Cardiac fibroblast (primary cell): ENCODE measurements at places on chromosomes 6 and 20.

DNA sequence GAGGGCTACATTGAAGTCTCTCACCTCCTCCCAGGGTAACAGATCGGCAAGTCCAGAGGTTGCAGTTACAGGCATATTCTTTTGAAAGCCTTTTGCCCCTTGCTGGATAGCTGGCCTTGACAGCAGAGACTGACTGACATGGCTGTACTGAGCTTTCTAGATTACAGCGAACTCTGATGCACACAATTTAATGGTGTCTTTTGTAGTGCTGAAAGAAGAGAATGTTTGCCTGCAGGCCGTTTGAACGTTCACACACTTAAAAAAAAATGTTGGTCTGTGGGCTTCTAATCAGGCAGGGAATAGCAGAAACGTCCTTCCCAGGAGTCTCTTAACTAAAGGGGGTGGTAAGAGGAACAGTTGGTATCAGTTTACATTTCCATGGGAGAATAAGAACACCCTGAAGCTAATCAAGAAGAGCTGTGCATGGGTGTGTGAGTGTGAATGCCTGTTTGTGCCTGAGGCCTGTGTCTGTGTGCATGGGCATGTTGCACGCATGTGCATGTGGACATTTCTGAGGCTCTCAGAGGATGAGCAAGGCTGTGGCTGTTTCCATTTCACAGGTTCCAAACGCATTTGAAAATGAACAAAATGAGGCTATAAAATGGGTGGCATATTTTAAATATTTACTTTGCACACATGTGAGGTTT, 213.9 kb upstream of the SSTR4 start:
- no peak for DNase-seq

DNA sequence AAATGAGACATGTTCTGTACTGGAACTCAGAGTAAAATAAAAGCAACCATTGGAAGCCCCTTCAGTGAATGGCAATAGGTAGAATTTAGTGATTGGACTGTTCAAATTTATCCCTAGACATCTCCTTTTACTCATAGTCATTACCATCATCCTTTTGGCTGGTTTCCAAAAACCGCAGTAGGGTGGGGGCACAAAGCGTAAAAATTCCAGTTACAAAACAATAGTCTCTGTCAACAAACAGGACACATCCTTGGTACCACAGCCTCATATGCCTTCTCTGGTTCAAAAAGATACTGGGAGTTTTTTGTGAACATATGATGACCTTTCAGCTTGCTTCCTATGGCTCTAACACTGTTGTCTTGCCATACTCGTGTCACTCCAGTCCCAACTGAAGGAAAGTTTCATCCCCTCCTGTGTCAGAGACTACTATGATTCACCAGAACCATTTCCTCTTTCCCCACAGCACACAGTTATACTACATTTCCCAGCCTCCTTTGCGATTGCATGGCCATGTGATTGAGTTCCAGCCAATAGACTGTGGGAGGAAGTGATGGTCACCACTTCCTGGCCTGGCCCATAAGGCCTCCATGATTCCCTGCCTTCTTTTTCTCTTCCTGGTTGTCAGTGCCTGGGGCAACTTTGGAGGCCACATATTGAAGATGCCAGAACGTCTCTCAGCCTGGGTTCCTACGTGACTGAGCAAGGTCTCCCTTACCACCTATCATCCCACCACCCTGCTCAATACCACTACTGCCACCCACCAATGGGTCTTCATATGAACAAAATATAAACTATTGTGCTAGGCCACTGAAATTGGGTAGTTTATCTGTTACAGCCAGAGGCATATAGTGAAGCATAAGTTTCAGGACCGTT, 162.4 kb downstream of the ID4 start:
- peak; percentile 1 for DNase-seq

DNA sequence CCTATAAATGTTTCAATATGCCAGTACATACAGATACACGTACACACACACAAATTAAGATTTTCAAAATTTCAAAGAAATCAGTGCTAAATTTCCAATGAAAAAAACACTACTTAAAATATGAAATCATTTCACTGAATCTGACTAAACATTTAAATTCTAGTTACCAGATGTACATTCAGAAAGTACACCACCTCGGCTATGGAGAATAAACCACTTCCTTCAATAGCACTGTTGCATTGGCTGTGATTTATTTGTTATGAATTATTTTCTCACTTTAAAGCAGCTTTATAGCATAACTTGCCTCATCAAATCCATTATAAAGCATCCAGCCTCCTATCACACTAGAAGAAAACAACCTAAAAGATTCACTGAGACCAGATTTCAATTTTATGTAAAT, 36.6 kb downstream of the HBS1L start:
- no peak for DNase-seq

GRCh38 chr6:16338577-16339264, 100.3 kb downstream of the GMPR start:
- DNase-seq, result peak; percentile 98

DNA sequence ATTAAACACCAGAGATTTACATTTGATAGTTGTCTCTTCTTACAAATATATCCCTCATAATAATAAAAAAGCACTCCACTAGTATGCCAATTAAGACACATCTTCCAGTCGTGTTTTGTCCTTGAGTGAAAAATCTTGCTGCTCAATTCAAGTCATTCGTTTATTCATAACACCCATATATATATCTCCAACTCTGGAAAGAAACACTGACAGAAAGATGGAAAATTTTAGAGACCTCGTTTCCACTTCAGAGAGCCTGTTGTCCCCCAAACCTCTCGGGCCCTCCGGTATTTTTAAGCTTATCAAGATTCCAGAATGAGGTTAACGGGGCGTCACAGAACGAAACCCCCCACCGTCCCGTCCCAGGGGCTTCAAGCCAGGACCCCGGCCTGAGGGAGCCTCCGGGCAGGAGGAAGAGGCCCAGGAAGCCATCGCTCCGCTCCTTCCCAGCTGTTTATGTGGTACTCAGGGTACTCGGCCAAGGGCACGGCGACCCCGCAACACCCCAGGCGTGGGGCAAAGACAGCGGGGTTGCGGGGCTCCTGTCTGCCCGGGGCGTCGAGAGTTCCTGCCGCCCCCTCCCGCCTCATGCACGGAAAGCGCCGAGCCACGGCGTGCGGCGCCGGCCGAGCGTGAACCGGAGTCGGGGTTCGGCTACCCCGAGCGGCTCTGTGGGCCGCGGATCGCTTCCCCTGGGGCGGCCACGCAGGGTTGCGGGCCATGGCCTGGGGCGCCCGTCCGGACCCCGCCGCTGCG, 623 bp upstream of the SNX9 start:
- DNase-seq, result no peak

- no peak for DNase-seq
These were observed 56.1 kb downstream of the DACT2 start for GRCh38 chr6:168263351-168263905.

GRCh38 chr6:109671733-109672132, 19.3 kb downstream of the AK9 start:
- peak; percentile 25 for DNase-seq

DNA sequence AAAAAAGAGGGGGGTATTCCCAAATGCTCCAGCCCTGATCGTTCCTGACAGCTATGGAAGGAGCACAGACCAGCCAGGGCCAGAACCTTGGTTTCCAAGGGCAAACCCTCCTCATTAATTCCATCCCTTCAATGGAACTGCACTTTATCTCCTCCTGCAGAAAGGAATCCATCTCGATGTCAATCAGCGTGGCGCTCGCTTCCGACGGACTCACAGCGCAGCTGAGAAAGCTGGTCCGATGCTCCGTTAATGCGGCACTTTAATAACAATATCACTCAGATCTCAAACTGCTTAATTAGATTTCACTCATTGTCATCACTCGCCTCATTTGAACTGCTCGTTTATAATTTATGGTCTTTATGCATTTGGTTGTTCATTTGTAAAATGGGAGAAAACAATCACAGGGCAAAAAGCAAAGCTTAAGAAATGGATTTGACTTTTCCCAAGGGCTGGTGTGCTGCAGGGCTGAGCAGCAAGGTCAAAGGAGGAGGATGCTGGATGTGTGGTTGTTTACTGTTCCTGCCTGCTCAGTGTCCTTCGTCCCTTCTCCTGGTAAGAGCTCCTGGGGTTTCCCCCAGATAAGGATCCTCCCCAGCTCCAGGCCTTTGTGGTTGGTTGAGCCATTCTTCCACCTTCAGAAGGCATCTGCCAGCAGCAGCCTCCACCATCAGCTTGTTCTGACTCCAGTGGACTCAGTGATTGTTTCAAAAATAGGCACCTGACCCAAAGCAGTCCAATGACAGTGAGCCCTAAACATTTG, 152.7 kb downstream of the ANKRD60 start:
- no peak for DNase-seq

DNA sequence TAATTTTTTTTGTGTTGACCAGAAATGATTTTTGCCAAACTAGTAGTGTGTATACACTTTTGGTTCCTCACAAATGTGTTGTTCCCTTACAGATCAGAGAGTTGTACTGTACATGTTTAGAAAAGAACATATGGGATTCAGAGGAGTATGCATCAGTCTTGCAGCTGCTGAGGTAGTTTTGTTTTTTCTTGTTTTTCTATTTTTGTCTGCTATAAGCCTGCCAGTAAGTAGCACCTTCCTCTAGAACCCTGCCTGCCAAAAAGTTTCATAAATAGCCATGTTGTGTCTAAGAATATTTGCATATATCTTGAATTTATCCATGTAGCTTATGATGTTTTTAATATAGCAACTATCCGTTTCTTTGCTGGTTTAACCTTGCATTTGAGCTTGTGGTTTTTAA, 46.4 kb downstream of the ORC3 start:
- no peak for DNase-seq

DNA sequence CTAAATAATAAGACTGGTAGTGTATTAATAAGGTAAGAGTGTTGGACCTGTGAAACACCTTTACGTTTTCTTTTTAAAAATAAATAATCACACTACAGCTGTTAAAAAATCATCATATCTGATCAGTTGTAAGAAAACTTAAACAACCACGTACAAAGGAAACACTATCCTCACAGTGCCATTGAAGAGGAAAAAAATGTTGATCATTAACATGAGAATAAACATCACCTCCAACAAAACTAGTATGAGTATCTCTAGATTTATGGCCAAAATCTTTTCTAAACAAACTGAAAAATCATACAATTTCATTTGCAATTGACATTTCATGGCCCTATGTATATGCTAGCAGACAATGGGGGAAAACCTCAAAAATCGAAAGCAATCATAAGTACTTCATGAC, 590 bp downstream of the EYS start:
- DNase-seq, result no peak

DNA sequence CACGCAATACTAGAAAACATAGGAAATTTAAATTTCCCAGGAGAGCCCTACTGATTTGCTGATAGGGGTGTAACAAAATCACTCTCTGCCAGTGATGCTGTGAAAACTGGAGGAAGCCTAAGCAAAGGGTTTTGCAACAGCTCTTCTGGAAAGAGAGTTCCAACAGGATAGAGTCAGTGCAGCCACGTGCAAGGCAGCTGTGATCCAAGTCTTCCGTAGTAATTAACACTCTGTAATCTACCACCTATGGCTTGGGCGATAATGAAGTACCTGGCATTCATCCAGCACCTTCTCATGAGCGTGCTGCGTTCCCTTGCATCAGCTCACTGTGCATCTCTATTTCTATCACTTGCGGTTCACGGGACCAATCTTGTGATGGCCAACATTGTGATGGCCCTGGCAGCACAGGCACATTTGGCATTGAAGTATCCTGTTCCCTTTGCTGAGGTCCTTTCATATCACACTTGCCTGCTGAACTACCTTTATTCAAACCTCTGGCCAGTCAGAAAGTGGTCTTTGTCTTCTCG, 48.2 kb downstream of the IRF4 start:
- DNase-seq, result no peak

DNA sequence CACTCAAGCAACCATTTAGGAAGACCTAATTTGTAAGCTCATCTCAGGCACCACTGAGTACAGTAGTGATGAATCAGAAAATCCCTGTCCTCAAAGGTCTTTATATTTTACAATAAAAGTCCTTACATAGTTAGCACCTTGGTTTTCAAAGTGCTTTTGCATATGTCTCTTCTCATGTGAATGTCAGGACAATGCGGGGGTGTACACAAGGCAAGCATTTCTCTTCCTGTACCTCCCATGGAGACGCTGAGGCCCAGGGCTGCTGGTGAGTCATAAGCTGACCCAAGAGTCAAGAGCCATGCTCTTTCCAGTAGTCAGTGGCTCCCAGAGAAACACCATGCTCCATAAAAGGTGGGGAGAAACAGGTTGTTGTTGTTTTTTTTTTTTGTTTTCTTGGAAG, 174.0 kb downstream of the GJA10 start:
- peak; percentile 65 for DNase-seq

GRCh38 chr6:29813809-29814208, 13.8 kb upstream of the HLA-G start:
- peak; percentile 38 for DNase-seq

DNA sequence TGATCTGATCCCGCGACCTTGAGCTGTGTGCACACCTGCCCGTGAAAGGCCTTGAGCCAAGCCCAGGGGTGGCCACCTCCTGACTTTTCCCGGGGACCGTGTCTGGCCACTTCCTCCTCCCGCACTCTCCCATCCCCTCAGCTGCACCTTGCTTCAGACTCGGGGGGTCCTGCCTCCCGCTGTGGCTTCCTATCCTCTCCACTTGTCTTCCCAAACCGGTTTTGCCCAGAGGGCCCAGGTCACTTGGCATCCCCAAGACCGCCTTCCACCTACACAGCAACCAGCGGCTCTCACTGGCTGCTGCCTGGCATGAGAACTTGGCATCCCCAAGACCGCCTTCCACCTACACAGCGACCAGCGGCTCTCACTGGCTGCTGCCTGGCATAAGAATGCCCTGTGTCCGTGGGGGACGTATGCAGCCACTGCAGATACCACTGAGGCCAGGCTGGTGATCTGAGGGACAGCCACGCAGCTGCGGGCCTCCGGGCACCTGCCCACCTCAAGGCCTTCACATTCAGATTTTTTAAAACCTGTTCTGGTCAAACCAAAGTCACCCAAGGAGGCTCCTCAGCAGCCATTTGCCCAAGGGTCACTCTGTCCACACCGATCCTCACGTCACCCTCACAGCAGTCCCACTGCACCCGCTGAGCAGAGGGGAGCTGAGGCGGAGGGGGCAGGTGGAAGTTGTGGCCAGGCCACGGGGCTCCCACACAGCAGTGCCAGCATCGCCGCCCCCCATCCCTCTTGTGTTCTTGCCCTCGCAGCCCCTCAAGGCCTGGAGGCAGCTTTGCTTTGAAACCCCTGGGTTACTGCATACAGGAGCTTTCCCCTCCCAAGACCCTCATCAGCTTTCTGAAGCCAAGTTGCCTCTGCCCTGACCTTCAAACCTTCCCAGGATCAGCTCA, 245.5 kb downstream of the TAF4 start:
- DNase-seq, result no peak

- no peak for DNase-seq
These were observed at the start of gene CRISP2 for GRCh38 chr6:49713346-49713745. Gene CRISP2 (minus strand): TSS chr6:49713543. CDS start chr6:49709196, 4,347 bp downstream.
